Fibroblast of the aortic adventitia (primary cell): ENCODE measurements at places on chromosomes 16 and 17. TPM values are rescaled to one million over a fixed set of nuclear protein-coding genes. Genes with fewer than 3 reads are reported as not detected.

LAT gene
- total RNA-seq: 1.1 and 1.9 TPM in 2 replicates

TMEM88 gene
- total RNA-seq: 0.18 TPM in 1 of 2 replicates, not detected in the other

RSKR gene
- 4.3 TPM in 1 of 2 replicates, not detected in the other for total RNA-seq

ADAM11 gene
- 0.36 and 1.9 TPM in 2 replicates for total RNA-seq

WIPI1 gene
- total RNA-seq: 78.1 and 84.9 TPM in 2 replicates

SPN gene
- total RNA-seq: not detected in 2 replicates

TM4SF5 gene
- total RNA-seq: not detected in 2 replicates

DRC3 gene
- 0.74 and 1.8 TPM in 2 replicates for total RNA-seq

RFNG gene
- 32.0 and 33.3 TPM in 2 replicates for total RNA-seq

KCNG4 gene
- total RNA-seq: not detected in 2 replicates

PYY gene
- total RNA-seq: not detected in 2 replicates

KCNJ12 gene
- 1.7 and 2.7 TPM in 2 replicates for total RNA-seq

KRTAP4-5 gene
- total RNA-seq: not detected in 2 replicates

NTN1 gene
- total RNA-seq: 0.33 and 0.81 TPM in 2 replicates

TMEM238L gene
- total RNA-seq: not detected in 2 replicates

NDRG4 gene
- total RNA-seq: 5.0 and 5.2 TPM in 2 replicates

FAM171A2 gene
- total RNA-seq: 3.1 and 18.5 TPM in 2 replicates

ZNF423 gene
- 7.3 and 13.5 TPM in 2 replicates for total RNA-seq

ZNF750 gene
- total RNA-seq: 0.16 TPM in 1 of 2 replicates, not detected in the other

TPSD1 gene
- total RNA-seq: not detected in 2 replicates

TNFRSF12A gene
- total RNA-seq: 26.7 and 124 TPM in 2 replicates

SULT1A4 gene
- 0.81 and 1.3 TPM in 2 replicates for total RNA-seq

SLC47A1 gene
- 0.27 and 0.65 TPM in 2 replicates for total RNA-seq

SMTNL2 gene
- 0.16 TPM in 1 of 2 replicates, not detected in the other for total RNA-seq

HYDIN gene
- total RNA-seq: 0.65 and 1.5 TPM in 2 replicates

ZFP90 gene
- 23.9 and 28.9 TPM in 2 replicates for total RNA-seq

KCTD11 gene
- 6.1 and 6.9 TPM in 2 replicates for total RNA-seq

CPSF4L gene
- total RNA-seq: 1.1 TPM in 1 of 2 replicates, not detected in the other

HSPB9 gene
- not detected in 2 replicates for total RNA-seq

TMIGD1 gene
- total RNA-seq: not detected in 2 replicates

INTS2 gene
- 14.9 and 15.4 TPM in 2 replicates for total RNA-seq

DPH1 gene
- 28.8 and 50.5 TPM in 2 replicates for total RNA-seq

KRT33B gene
- total RNA-seq: not detected in 2 replicates
